CD4-positive, alpha-beta T cell treated with Interleukin-10 for 1 hour (primary cell): ENCODE measurements at places on chromosomes 7 and 10.

- no peak for DNase-seq
Observed at GRCh38 chr7:108660465-108660864, 90.8 kb downstream of the DNAJB9 start.

GRCh38 chr7:117587931-117588330 is 108.1 kb downstream of the CFTR start:
- DNase-seq = no peak

GRCh38 chr7:134946260-134946659 is 40.0 kb upstream of the AGBL3 start:
- DNase-seq = no peak

GRCh38 chr7:149799397-149800168 is 26.2 kb upstream of the ZNF467 start:
- DNase-seq = peak; percentile 66
